CD4-positive, alpha-beta T cell treated with Interleukin-1 beta for 1 hour (primary cell): ENCODE measurements at places on chromosomes 11 and 22.
A peak's percentile ranks its signal among the peaks of the same experiment; 100 is the strongest.

DNA sequence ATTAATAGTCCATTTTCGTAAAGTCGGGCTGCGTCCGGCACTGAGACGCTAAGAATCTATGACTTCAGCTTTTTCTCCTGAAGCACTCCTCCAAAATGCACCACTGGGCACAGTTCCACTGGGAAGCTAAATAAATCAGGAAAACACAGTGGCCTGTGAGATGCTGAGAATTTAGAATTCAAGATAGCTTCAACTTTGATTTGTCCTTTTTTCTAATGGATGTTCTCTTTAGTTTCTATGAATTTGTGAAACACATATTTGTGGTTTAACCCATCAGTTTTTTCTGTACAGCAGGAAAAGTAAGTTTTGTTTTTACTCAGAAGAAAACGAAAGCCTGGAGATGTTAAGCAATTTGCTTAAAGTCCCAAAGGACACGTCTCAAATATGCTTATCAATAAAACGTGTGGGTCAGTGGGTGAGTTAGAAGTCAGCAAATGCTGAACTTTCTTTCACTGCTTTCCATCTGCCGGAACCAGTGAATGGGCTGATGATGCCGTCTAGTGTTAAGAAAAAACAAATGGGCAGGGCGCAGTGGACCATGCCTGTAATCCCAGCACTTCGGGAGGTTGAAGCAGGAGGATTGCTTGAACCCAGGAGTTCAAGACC is 40.7 kb upstream of the CLMP start:
- DNase-seq, result no peak

- no peak for DNase-seq
Measured at GRCh38 chr11:86931548-86932258, 23.5 kb downstream of the FZD4 start.

DNA sequence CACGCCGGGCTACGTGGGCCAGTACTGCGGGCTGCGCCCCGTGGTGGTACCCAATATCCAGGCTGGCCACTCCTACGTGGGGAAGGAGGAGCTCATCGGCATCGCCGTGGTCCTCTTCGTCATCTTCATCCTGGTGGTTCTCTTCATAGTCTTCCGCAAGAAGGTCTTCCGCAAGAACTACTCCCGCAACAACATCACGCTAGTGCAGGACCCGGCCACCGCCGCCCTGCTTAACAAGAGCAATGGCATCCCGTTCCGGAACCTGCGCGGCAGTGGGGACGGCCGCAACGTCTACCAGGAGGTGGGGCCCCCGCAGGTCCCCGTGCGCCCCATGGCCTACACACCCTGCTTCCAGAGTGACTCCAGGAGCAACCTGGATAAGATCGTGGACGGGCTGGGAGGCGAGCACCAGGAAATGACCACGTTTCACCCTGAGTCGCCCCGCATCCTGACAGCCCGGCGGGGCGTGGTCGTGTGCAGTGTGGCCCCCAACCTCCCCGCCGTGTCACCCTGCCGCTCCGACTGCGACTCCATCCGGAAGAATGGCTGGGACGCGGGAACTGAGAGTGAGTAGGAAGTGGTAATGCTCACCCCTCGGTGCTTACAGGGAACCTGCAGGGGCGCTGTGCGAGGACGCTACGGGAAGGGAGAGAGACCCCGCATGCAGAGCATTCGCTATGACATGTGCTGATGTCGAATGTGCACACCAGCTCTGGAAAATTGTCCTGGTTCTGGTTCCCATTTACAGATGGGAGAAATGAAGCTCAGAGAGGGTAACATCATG is 86.4 kb upstream of the MTNR1B start:
- DNase-seq, result no peak

GRCh38 chr11:11856638-11857037 is 14.9 kb downstream of the USP47 start:
- peak; percentile 46 for DNase-seq

DNA sequence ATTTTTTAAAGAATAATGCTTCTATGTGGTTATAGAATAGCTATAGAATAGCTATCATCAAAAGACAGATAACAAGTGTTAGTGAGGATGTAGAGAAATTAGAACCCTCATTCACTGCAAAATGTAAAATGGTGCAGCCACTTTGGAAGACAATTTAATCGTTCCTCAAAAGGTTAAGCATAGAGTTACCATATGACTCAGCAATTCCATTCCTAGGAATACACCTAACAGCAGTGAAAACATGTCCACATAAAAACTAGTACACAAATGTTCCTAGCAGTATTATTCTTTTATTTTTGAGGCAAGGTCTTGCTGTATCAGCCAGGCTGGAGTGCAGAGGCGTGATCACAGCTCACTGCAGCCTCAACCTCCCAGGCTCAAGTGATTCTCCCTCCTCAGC is 34.0 kb downstream of the RTL6 start:
- no peak for DNase-seq

GRCh38 chr11:33722590-33723234 is 13.5 kb downstream of the CD59 start:
- peak; percentile 22 for DNase-seq

- no peak for DNase-seq
Measured at GRCh38 chr11:128361451-128362020, 225.8 kb downstream of the ETS1 start.

DNA sequence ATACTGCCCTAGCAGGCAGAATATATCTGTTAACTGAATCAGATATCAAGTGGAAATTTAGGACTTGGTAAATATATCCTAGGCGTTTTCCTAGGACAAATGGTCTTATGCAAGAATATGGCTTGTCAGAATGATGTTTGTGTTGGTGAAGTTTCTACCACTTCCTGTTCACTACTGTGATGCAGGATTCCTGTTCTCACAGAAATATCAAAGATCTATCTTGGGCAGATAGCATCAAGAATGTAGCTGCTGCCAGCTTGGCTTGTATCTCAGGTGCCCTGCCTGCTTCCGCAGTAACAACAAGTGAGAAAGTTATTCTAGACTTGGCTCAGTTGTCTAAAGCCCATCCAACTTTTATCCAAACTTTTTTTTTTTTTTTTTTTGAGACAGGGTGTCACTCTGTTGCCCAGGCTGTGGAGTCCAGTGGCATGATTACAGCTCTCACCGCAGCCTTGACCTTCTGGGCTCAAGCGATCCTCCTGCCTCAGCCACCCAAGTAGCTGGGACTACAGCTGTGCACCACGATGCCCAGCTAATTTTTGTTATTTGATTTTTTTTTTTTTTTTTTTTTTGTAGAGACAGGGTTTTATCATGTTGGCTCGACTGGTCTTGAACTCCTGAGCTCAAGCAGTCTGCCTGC is 61.3 kb downstream of the PPME1 start:
- peak; percentile 37 for DNase-seq
